ENCODE measurements at places on chromosomes 1 and 21.

DNA sequence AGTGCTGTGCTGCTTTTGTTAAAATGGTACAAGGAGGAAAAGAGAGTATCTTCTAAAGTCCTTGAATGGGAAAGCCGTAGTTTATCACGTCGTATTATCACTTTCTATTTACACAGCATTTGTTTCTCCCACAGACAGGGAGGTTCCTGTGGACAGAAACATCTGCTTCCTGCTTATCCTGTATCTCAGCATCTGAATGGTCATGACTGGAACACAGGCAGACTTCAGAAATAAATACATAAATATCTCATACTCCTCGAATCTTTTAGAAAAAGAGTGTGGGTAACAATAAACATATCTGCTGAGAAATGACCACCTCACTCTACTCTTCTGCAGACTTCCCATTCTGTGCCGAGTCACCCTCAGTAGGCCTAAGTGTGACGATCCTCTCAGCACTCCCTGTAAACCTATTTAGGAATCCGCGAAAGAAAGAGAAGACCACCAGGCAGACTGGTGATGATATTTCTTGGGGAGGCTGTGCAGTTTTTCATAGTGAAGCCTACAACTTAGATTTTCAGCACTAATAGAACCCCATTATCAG is 393.5 kb downstream of the SMYD3 start:
- DNase-seq: no peak

- no peak for DNase-seq
Observed at GRCh38 chr21:22374218-22374969, 1376.2 kb downstream of the NCAM2 start.

DNA sequence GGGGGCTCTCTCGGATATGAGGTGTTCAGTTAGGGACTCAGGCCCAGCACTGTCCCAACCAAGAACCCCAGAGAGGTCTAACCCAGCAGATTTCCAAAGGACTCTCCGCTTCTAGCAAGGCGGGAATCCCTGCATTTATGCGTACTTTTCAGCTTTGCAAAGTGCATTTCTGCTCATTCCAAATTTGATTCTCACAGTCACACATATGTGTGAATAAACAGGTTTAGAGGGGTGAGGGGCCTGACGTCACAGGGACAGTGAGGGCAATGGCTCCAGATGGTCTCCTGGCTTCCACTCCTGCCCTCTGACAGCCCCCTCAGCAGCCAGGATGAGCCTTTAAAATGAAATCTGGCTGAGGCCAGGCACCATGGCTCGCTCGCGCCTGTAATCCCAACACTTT is 921 bp upstream of the ECE1 start:
- no peak for DNase-seq

GRCh38 chr1:218665221-218665620 is 320.1 kb downstream of the TGFB2 start:
- no peak for DNase-seq

DNA sequence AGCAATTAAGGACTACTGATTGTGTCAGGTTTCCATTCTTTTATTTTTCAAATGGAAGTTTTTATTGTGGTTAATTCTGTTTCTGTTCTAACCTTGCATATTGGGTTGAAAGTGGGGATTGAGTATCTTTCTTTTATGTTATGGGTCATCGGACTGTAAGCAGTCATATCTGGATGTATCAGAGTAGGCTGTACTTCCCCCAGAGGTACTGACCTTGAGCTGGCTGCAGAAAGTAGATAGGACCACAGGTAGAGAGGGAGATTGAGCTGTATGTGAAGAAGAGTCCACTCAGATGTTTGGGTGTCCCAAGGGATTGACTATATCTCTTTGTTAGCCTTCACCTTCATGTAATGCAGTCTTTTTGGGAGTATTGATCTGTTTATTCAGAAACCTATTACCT is 20.5 kb upstream of the ALG14 start:
- no peak for DNase-seq

DNA sequence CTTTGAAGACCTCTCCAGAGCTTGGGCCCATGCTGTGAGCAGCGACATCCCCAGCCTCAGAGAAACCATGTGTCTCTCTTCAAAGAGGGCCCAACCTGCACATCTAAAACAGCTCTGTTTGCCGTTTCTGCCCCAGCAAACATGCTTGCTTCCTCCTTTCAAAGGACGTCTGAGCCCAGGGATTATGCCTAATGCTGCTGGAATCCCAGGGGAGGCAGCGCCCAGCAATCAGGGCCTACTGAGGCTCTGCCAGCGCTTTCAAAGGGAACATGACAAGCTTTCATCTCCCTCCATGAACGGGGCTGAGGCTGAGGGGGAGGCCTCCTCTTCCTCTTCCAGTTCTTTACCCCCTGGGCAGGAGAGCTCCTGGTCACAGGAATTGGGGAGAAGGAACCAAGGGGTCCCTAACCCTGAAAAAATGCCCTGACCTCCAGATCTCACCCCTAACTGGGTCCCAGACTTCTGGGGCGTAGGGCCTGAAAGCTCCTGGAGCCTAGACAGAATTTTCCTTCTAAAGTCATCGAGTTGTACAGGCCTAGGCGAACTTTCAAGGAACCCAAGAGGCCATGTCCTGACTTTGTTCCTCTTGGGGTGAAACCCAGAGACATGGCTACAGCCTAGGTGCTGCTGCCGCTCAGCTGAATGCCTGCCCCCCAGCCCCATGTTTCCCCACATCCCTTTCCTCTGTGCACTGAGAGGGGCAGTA is 13.4 kb upstream of the ASCL5 start:
- DNase-seq: no peak

GRCh38 chr1:65308781-65309303 is 501 bp upstream of the DNAJC6 start:
- DNase-seq: no peak

GRCh38 chr1:177891809-177892208 is 78.0 kb downstream of the SEC16B start:
- no peak for DNase-seq

GRCh38 chr1:162571696-162572095 is 10.2 kb downstream of the UAP1 start:
- no peak for DNase-seq

DNA sequence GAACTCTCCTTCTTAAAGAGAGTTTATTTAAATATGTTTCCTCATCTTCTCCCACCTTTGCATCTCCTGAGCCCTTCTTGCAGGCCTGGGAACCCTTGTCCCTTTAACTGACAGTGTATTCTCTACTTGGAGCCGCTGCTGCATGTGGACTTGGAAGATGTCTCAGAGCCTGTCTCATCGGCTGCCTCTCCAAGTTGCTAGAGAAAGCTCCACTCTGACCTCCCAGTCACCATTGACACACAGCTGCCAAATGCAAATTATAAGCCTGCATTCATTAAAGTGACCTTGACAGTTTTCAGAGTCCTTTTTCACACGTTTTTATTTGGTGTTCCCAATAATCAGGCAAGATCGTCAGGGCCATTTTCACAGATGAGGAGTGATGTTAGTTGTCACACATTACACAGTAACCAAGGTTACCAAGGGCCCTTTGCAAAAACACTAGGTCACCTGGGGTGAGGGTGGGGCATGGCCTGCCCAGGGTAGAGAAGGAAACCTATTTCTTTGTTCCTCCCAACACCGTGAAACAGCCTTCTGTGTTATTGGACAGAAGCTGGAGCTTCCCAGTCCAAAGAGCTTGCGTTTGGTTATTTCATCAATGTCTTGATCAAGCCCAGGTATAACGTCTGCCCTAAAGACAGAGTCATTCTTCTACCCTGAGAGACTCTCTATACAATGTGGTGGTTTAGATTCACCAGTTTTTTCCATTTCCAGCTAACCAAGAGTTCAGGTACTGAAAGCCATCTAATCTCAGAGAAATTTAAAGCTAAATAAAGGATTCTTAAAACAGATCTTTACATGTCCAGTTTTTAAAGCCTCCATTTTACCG is 164.1 kb downstream of the GALNT2 start:
- no peak for DNase-seq

GRCh38 chr1:226820941-226821718 is 49.3 kb upstream of the PSEN2 start:
- DNase-seq: no peak

Data from CD4-positive, alpha-beta T cell treated with Interleukin-10 for 1 hour (primary cell).